ENCODE measurements at places on chromosomes 2 and 18.

- DNase-seq = no peak
Observed at GRCh38 chr2:239391286-239392071, 9.3 kb downstream of the HDAC4 start.

DNA sequence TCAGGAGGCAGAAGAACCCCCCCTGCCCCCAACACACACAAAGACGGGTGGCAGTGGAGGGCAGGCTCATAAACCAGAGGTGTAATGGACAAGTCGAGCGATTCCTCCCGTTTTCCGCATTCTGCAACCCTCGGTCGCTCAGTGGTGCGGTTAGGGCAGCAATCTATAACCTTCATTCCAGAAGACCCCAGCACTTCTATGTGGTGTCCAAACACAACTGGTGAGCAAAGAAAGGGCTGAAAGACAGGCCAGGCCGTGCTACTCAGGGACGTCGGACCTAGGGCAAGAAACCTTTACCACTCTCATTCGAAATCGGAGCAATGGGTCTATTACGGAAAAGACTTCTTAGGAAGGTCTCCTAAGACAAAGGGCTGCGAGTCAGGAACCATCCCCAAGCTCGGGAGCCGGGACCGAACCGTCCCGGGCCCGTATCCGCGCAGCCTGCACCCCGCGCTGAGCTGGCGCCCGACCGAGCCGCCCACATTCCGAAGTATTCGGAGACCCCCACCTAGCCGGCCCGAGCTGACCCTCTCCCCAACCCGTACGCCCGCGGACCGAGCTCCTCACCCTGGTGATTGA is 568 bp downstream of the ARL5A start:
- no peak for DNase-seq

DNA sequence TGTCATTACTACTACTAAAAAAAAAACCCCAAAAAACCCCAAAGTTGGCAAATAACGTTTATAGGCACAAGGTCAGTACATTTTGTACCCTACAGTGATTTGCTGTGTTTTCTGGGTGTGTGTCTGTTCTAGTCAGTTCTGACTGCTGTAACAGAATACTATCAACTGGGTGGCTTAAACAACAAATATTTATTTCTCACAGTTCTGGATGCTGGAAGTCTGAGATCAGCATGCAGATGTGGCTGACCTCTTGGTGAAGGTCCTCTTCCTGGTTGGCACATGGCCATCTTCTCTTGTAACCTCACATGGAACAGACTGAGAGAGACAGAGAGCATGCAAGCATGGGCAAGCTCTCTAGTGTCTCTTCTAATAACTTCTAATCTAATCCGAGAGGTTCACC is 103.1 kb downstream of the CERS6 start:
- DNase-seq = no peak

DNA sequence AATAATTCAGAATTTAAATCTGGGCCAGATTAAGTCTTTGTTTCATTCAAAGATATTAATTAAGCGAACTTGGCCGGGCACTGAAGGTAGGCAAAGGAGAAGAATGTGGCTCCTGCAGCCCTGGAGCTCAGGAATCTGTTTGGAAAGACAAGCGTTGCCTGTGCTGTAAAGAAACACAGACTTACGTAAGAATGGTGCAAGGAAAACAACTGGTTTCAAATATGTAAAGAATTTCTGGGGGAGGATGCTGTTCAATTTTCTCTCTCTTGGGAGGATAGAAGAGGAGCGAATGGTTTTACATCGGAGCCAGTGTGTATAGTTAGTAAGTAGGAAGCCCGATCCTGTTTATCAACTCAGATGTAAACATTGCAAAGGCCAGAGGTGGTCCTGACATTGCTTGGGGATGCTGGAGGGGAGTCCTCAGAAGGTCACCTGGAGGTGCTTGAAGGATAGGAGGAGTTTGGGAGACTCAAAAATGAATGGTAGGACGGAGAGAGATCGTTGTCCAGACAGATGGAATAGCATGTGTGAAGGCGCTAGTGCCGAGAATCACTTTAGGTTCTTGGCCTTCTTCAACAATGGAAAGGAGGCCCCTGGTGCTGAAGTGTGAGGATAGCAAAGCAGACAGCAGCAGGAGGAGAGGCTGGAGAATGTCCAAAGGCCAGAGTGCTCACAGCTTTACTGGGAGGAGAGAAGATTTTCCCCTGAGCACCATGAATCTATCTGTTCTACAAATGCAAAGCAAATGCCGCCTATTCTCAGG is 456.1 kb downstream of the LPIN1 start:
- DNase-seq = no peak

DNA sequence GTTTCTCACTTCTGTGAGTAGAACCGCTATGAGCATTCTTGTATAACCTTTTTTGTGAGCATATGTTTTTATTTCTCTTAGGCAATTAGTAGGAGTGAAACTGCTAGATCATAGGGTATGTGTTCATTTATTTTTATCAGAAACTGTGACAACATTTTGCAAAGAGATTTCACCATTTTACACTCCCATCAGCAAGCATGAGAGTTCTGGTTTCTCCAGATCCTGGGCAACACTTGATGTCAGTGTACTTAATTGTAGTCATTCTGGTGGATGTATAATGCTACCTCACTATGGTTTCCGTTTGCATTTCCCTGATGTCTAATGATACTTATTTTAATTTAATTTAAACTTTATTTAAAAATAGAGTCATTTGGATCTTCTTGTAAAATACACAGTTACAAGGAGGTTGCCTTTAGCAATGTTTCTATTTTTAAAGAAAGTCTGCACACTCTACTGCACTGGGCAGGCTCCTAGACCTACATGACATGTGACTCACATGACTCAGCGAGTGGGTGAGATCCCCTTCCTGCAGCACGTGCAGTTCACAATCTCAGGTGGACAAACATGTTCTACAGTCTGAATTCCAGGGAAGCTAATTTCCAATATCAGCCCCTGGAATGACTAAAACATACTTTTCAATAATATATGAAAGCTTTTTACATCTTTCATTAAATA is 127.0 kb upstream of the BCL2L11 start:
- no peak for DNase-seq

GRCh38 chr18:31657823-31658669 is 26.3 kb downstream of the B4GALT6 start:
- peak; percentile 16 for DNase-seq

- DNase-seq = no peak
Observed at GRCh38 chr2:216880509-216881184, 20.8 kb upstream of the TNP1 start.

DNA sequence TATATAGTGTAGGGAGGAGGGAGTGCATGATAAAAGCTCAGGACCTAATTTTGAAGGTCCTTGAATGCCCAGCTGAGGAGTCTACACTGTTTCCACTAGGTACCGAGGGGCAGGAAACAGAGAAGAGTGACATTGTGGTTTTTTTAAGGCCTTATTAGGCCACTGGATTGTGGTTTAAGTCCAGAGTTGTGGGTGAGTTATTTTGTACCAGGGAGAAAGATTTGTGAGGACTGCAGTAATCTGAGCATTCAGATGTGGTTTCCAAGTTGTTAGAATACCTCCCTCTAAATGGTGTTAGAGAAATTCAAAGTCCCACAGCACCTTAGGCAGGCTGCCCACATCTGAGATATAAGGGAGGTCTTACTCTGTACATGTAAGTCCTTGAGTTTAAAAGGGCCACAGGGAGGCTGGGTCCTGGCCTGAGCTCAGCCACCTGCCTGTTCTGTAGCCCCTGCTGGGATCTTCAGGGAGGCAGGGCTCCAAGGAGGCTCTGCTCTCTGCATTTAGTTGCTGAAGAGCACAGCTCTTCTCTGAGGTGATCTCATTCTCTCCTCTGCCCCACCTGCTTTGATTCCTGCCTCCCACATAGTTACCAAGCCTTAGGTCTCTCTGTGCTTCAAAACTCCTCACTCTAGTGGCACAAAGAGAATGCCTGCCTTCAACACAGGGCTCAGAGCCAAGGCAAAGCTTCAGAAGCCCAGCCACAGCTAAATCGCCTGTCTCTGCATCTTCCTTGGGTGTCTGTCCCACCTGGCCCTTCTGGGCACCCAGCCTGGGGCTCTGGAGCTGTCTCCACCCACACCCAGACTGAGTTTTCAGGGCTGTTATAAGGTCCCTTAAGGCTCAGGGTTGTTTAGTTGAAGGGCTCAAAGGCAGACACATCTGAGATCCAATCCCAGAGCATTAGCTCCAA is 88.1 kb downstream of the VSNL1 start:
- DNase-seq = no peak

- DNase-seq = no peak
Observed at GRCh38 chr2:52034706-52035105, 1002.8 kb upstream of the NRXN1 start.

GRCh38 chr2:232802091-232802490 is 25.7 kb upstream of the KCNJ13 start:
- DNase-seq = no peak

GRCh38 chr2:29733965-29734364 is 187.4 kb downstream of the ALK start:
- DNase-seq = no peak

DNA sequence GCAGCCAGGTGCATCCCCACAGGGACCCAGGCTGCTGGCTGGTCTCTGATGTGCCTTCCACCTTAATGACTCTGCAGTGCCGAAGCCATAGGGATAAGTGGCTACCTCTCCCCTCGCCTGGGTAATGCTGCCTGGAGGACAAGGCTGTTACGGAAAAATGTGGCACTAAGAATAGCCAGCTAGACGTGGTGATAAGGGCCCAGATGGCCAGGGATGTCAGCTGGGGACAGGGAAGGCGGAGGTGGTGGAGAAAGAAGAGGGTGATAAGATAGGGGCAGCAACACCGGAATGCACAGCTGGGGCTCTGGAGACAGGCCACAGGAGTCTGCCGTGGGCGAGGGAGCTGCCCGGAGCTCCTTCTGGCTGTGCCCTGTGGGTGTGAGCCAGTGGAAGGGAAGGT is 170.6 kb downstream of the FHOD3 start:
- no peak for DNase-seq

- DNase-seq = no peak
Observed at GRCh38 chr18:22932885-22933205, 283 bp upstream of the RBBP8 start.

DNA sequence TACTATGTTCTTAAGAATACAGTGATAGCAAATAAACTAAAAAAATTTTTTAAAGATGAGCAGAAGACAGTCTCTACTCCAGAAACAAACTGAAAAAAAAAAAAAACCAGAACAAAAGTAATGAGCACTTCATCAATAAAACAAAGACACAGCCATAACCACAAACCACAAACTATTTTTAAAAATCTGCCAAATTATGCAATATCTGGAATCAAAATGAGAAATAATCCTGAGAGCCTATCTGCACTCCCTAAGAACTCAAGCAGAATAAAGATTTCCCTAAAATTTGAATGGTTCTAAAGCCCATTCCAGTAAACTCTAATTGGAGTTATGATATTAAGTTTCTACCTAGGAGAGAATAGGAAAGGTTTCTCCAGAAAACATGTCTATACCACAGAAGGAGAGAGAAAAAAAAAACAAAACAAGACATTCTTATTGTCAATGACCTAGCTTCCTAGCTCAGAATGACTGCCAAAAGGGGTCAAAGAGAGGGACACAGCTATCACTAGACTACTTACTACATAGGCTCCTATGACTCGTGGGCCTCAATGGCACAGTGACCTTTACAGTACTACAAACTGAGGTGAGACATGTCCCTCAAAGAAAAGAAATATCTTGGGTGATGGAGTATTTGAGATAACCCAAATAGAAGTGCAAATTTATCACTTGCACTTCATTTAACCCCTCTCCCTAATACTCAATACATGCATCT is 262.8 kb downstream of the ZEB2 start:
- DNase-seq = no peak

- DNase-seq = no peak
Observed at GRCh38 chr2:120401275-120402066, 55.5 kb downstream of the INHBB start.

GRCh38 chr2:135582383-135582782 is 51.1 kb downstream of the R3HDM1 start:
- no peak for DNase-seq

DNA sequence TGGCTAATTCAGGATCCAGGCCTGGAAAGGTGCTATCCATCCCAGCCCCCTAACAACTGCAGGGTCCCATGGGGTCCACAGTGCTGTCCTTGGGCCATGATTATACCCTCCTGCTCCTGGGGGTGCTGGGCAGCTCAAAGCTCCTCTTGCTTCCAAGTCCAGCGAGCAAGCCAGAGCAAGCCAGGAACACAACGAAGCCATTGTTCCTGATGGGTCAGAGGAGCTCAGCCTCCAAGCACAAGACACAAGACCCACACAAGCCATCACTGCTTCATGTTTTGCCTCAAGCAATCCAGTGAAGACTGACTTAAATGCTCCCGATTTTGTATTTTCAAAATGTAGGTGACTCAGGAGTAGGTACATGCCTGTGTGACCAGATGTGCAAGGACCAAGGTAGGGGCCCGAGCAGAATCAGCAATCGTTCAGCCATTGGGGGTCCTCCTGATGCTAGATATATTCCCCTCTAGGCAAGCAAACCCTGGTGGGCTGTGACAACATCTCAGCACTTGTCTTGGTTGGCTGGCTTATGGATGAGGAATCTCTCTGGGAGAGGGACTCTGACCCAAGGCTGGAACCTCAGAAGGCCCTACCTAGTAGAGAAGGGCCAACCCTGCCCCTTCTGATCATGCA is 90.8 kb downstream of the EPAS1 start:
- no peak for DNase-seq

DNA sequence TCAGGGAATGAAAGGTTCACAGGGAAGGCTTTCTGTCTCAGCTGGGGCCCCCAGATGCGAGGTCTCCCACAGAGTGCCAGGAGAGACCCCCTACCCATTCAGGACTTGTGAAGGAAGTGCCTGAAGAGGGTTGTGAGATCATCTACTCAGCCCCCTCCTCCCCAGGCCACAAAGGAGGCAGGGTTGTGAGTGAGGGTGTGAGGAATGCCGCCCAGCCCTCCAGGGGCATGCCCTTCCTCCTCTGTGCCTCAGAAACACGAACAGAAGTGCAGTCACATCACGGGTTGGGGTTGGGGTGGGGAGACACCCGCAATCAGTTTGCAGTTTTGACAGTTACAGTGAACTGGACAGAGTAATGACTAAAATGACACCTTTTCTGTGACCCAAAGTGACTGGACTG is 5.0 kb downstream of the MAL start:
- no peak for DNase-seq

DNA sequence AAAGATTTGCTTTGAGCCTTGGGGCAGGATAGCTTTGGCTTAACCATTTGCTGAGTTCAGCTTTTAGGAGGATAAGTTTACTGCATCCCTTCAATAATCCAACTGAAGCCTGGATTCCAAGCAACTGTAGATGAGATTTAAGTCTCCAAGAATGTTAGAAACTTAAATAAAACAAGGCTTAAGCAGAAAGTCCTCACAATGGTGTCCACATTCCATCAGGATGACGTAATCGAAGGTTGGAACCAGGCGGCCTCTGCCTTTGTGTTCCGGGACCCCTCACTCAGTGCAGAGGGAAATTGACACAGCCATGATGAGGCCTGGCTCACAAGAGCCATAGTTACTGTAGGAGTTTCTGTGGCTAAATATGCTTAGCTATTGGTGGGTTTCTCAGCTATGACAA is 260.4 kb downstream of the LPIN1 start:
- DNase-seq = no peak

- no peak for DNase-seq
Observed at GRCh38 chr2:179802051-179802882, 59.1 kb downstream of the ZNF385B start.

DNA sequence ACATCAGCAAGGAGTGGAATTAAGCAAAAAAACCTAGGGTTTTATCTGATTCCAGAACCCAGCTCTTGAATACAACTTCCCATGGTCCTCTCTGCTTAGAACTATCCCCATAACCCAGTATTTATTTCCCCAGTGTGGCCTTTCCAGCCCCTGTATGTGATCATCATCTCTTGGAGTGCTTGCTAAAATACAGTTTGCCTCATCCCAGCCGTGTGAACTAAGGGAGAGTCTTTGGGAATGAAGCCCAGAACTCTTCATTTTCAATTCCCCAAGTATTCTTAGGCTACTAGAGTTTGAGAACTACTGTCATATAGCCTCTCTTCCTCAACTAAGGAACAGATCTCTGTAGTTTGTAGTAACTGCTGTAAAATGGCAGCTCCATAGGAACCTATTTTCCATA is 173.1 kb downstream of the LCLAT1 start:
- DNase-seq = no peak

All from activated naive CD4-positive, alpha-beta T cell treated with anti-CD3 and anti-CD28 coated beads, Interleukin-2, amount 50 U/mL, for 16 hours (primary cell).